Stimulated activated CD8-positive, alpha-beta memory T cell treated with anti-CD3 and anti-CD28 coated beads, Interleukin-15, amount 100 ng/mL, for 4 hours (primary cell): ENCODE measurements at places on chromosomes 6 and 20.

GRCh38 chr6:12962987-12963386 is 246.4 kb downstream of the PHACTR1 start:
- DNase-seq = no peak

DNA sequence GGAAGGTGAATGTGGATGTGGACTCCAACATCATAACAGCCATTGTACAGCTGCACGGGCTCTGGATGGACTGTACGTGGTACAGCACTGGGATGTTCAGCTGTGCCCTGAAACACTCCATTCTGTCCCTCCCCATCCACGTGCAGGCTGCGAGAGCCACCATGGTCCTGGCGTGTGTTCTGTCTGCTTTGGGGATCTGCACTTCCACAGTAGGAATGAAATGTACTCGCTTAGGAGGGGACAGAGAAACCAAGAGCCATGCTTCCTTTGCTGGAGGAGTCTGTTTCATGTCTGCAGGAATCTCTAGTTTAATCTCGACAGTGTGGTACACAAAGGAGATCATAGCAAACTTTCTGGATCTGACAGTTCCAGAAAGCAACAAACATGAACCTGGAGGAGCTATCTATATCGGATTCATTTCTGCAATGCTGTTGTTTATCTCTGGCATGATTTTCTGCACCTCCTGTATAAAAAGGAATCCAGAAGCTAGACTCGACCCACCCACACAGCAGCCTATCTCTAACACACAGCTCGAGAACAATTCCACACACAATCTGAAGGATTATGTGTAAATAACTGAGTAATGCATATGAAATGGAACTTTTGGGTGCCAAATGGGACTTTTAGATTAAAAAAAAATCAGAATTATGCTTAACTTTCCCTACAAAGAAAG is 12.1 kb downstream of the CLDN20 start:
- no peak for DNase-seq

- no peak for DNase-seq
Observed at GRCh38 chr6:111228094-111228493, 140.8 kb downstream of the SLC16A10 start.

DNA sequence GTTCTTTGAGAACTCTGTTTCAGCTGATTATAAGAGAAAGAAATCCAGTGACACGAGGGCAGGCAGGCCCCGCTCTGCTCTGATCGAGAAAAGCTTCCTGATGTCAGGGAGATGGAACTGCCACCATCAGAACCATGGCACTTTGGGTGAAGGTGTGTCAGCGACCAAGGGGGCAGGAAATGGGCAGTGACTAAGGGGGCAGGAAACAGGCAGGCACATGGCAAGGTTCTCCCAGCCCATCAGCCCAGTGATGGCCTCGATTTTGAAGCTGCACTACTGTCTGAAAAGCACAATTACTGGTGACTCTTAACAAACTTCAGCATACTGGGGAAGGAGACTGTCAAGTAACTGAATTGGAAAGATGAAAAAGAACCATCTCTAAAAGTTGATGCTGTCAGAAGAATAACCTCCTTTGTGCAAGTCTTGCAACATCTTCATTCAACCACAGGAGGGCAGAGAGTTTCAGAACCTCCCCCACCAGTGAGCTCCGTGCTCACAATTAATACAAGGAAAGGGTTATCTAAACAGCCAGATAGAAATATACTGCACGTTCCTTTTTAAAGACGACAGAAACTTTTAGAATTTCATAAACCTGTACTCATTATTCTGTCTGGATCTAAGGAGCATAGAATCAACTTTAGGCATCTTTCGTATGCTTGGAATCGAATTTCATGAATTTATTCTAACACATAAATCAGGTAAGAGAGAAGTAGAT is 39.1 kb downstream of the TMX4 start:
- no peak for DNase-seq

DNA sequence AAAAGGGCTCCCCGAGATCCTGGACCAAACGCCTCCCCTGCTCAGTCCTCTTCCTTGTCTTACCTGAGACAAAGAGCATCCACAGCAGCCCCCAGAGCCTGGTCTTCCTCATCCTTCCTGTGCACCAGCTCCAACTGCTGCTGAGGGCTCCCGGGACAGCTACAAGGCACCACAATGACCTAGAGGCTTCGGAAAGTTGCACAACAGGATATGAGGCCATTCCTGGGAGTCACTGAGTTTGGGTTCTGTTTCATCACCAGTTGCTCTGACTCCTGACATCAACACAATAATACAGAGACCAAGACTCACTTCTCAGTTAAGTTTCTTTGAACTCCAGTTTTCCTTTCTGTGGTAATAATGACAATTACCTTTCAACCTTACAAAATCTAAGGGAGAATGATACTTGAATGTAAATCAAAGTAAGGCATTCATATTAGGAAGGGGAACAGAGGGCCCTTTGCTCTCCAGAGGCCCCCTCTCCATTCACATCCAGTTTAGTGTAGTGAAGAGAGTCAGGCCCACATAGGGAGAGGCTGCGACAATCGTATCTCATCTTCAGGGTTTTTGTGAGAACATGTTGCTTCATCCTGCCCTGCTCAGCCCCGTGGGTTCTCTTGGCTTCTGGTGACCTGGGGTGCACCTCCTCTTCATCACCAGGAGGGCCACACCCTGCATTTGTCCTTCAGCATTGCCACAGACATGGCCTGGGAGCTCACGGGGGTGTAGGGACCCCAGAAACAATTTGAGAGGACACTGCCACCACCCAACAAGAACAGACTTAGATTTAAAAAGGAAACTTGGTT is at the start of gene TREM1:
TREM1 (minus strand) TSS at position 139 of the 803 bp plus-strand sequence; CDS start at position 112, 27 bp downstream.
- no peak for DNase-seq

DNA sequence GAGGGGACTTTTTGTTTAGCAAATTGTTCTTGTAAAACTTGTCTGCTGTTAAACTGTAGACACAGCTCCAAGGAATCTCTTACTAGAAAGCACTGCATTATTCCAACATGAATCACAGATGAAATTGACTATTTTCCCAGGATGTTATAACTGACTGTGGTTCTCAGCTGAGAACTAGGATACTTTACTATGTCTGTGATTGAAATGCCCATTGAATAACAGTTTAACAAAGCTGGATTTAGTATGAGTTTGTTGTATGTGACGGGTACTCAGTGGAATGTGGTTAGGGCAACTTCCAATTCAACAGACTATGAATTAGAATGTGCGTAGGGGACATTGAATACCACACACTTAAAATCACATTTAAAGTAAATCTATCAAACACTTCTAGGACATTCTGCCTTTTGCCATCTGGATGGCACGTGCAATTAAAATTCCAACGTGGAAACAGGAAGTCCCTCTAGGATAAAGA is 193.4 kb upstream of the PREP start:
- no peak for DNase-seq

- DNase-seq = no peak
Observed at GRCh38 chr20:22768266-22769178, 184.2 kb upstream of the FOXA2 start.

DNA sequence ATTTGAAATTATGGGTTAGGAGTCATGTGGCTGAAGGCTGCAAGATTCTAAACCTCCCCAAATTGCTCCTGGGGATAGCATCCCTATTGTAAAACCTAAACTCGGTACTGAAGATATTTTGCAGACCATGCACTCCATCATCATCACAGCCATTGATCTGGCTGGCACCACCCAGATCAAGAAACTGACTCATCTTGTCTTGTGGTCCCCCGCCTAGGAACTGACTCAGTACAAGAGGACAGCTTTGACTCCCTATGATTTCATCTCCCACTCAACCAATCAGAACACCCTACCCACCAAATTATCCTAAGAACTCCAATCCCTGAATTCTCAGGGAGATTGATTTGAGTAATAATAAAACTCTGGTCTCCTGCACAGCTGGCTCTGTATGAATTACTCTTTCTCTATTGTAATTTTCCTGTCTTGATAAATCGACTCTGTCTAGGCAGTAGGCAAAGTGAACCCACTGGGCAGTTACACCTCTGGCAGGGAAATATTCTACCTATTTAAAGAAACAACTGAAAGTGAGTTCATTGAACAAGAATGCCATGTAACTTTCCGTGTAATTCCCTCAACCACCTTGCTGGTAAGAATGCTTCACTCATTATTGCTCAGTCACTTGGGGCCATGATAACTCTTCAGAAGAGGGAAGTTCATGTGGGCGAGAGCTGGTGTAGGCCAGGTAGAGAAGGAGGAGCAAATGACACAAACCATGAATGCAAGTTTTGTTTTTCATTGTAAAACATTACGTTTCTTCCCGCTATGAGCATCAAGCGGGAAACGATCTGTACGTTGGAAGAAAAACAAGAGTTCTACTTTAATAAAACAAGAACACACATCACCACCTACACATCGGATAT is 602.9 kb upstream of the ARID1B start:
- no peak for DNase-seq

DNA sequence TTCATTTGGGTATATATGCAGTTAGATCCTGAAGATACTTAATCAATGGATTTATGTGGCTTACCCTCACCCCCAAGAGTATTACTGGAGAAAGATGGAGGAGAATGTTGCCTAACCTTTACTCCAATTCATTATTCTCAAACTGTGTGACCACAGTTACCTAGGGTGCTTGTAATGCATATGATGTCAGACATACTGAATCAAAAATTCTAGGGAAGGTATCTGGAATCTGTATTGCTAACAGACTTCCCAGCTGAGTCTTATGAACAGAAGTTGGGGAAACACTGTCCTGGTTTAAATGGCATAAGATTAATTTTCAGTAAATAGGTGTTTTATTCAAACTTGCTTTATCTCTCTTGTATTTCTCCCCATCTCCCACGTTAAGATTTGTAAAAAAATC is 83.9 kb downstream of the PKIB start:
- no peak for DNase-seq
